ENCODE measurements at places on chromosomes 1 and 21.

DNA sequence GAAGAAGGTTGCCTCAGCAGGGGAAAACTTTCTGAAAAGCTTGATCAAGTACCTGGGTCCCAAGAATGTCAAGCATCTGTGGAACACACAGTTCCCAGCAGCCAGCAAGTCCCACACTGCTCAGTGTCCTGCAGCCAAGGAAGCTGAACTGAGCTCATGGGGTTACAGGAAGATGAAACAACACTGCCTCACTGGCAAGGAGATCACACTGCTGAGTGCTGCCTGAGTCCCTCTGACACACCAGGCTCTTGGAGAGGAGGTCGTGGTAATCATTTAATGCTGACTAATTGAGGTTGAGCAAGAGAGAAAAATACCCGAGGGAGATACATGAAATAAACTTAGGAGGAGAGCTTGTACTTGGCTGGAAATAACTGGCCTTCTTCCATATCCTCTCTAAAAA is 75.2 kb downstream of the MPZL1 start:
- DNase-seq = no peak

DNA sequence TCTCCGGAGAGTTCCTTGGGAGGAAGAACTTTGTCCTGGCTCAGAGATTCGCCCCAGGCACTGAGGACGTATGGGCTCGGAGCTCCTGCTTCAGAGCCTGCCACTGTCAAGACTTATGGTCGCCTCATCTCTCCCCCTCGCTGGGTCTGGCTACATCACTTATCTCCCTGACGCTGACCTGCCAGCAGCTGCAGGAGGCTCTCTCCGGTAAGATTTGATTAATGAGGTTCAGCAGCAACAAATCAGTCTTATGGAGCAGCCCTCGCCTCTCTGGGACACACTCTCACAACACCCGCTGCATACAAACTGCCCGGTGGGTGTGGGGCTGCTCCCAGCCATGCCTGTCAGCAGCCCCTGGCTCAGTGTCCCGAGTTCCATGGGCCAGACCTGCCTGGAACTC is 297.8 kb downstream of the RRAGC start:
- no peak for DNase-seq

GRCh38 chr1:9892563-9893528 is 17.2 kb downstream of the CTNNBIP1 start:
- no peak for DNase-seq

- no peak for DNase-seq
These were observed 68.3 kb downstream of the TCP10L start for GRCh38 chr21:32516756-32517649.

- DNase-seq = no peak
These were observed 593.1 kb downstream of the PTBP2 start for GRCh38 chr1:97314685-97315084.

DNA sequence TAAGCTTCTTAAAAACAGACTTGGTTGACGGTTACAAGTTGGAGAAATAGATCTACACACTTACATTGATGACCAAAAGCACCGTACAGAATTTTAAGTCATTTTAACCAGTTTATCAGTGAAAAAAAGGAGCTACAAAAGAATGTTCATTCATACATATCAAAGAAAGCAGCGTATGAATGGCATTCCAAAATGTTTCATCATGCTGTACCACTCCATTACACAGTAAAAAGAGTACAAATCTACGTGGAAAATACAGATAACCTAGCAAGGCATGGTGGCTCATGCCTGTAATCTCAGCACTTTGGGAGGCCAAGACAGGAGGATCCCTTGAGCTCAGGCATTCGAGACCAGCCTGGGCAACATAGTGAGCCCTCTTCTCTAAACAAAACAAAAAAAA is 40.3 kb downstream of the ZZZ3 start:
- DNase-seq = no peak

DNA sequence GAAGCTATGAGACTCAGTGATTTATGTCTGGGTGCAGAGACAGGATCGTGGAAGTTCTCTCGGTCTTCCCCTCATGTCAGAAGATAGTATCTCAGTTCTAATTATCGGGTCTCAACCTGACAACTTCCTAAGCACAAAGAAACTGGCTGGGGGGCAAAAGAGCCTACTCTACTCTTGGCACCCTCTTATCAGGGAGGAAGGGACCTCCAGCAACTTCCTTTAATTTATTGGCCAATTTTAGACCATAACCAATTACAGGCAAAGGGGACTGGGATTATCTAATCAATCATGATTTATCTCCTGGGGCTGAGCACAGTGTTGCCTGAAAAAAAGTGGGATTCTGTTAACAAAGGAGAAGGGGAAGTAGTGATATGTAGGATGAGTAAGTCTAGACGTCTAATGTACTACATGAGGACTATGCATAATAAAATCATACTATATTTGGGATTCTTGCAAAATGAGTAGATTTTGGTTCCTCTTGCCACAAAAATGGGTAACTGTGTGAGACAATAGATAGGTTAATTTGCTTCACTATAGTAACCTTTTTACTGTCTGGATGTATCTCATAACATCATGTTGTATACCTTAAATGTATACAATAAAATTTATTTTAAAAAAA is 98.8 kb downstream of the ZFYVE9 start:
- no peak for DNase-seq

DNA sequence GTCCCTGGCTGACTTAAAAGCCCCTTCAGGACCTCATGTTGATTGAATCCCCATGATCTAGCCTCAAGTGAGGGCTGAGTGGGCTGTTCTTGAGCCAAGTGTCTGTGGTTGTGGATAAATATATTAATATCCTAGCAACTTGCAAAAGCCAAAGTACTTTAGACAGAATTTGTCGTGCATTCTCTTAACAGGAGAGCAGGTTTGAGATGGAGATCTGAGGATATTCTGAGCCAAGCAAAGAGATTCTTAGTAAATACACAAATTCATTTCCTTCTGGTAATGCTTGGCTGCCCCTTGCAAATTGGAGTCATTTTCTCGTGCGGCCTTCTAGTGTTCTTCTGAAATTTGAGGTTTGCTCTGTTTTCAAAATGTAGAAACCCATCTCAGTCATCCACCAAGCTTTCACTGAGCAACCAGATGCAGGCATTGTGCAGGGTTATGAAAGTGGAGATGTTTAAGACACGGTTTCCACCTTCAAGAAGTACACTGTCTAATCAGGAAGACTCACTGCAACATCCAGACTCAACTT is 242.1 kb upstream of the JUN start:
- DNase-seq = no peak

DNA sequence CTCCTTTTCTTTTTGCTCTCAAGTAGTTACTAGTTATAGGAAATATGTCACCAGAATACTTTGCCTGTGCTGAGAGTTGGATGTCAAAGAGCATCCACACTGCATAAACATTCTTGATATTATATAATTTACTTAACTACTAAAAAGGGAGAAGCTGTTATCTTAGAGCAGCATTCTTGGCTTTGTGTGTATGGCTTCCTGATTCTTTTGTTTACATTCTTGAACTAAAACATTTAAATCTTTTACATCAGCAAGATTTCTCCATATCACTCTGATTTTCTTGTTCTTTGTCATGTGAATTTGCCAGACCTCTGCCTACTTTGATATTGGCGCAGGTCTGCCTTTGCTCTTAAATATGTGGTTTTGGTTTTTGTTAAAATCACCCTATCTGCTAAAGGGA is 48.8 kb downstream of the SUCO start:
- no peak for DNase-seq

DNA sequence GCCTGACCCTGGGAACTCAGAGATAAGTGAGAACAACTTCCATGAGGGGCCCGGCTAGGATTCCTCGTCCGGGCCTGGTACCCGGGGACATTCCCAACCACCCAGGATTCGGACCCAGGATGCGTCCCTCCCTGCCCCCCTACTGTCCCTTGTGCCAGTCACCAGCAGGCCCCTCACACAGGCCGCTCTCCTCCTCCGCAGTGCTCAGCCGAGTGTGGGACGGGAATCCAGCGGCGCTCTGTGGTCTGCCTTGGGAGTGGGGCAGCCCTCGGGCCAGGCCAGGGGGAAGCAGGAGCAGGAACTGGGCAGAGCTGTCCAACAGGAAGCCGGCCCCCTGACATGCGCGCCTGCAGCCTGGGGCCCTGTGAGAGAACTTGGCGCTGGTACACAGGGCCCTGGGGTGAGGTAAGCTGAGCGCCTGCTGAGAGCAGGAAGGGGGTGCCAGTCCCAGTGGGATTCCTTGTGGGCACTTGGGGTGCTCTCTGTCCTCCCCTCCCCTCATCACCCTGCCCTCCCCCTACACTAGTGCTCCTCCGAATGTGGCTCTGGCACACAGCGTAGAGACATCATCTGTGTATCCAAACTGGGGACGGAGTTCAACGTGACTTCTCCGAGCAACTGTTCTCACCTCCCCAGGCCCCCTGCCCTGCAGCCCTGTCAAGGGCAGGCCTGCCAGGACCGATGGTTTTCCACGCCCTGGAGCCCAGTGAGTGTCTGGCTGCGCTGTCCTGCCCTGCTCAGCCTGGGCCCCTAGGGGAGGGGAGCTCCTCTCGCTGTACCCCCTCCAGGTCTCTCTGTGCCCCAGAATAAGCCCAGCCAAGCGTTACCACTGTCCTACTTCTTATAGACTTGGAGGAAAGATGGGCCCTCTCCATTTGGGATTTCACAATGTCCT is 9.8 kb downstream of the ADAMTSL4 start:
- no peak for DNase-seq

DNA sequence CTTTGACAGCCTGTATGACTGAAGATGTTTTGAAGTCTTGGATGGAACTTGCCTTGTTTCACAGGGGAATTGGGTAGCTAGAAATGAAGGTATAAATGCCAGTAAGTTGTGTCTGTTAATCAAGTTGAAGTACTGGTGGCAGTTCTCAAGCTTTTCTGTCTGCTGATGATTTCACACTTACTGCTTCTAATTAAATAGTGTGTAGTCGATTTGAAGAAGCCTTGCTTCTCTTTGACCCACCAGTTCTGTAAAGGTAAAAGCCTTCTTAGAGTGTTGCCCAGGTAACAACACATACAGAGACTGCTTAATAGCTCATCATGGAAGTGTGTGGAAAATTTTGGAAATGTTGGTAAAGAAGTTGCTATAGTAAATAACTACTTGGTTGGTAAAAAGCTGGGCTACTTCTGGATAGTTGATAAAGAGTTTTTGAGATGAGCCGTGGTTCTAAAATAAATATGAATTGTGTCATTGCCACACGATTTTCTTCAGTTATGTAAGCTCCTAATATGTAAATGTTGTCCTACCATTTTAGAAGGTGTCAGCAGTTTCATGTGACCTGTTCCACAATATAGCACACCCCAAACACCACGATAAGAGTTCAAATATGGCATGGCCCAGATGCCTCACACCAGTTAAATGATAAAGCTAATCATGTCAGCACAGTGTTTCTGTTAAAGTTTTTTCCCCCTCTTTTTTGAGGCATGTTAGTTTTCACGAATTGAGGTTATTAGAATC is 7.4 kb downstream of the RABGAP1L start:
- DNase-seq = no peak

GRCh38 chr21:42486072-42486471 is 10.0 kb downstream of the RSPH1 start:
- DNase-seq = no peak

- DNase-seq = no peak
These were observed 44.0 kb downstream of the MAGI3 start for GRCh38 chr1:113434081-113434873.

DNA sequence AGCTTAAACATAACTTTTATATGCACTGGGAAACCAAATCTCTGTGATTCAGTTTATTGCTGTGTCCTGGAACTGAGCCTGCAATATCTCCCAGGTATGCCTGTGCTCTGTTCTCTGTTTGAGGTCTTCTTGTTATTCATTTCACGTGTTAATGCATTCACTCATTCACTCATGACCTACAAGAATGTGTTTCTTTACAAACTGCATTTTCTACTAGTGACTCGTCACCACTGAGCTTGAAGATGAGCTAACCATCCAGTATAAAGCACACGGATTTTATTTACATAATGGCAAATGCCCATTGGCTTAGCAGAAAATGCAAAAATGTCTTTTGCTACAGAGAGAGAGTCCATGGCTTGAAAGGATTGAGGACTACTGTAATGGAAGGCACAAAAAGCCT is 75.0 kb upstream of the DUSP10 start:
- no peak for DNase-seq

DNA sequence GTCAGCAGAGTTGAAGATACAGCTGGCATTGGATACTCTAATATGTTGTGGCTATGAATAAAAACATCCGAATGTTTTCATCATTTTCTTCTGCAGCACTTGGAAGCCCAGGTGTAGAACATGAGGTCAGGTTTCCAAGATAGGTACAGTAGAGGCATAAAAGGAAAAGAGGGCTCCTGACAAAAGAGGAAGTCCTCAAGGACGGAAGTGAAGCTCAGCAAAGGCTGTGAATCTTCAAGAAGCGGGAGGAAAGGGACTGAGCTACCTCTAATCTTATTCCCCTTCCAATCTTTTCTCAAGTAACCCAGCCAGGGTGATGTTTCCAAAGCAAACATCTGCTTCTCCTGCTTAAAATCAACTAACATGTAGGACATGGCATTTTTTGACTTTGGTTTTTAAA is 4.4 kb upstream of the PIK3C2B start:
- no peak for DNase-seq

- DNase-seq = no peak
These were observed 180.8 kb downstream of the PLPPR4 start for GRCh38 chr1:99445071-99445470.
